NCI-H2081 (cell line): ENCODE measurements at places on chromosomes 7 and 10.

DNA sequence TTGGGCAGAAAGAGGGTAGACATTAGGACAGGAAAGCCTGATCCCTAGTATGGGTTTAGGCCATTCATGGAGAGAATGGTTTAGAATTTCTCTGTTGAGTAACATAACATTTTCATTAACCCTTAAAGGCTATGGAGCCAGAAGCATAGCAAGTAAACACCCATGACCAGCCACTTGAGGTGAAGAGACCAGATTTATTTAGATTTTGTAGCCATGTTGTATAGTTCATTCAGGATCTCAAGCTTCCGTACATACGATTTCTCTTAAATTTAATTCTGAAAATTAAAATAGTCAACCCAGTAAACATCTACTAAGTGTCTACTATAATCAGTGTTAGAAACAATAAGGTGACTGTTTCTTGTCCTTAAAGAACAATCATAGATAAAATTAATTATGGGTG lies 51.5 kb downstream of the CPED1 start:
- no peak for DNase-seq

DNA sequence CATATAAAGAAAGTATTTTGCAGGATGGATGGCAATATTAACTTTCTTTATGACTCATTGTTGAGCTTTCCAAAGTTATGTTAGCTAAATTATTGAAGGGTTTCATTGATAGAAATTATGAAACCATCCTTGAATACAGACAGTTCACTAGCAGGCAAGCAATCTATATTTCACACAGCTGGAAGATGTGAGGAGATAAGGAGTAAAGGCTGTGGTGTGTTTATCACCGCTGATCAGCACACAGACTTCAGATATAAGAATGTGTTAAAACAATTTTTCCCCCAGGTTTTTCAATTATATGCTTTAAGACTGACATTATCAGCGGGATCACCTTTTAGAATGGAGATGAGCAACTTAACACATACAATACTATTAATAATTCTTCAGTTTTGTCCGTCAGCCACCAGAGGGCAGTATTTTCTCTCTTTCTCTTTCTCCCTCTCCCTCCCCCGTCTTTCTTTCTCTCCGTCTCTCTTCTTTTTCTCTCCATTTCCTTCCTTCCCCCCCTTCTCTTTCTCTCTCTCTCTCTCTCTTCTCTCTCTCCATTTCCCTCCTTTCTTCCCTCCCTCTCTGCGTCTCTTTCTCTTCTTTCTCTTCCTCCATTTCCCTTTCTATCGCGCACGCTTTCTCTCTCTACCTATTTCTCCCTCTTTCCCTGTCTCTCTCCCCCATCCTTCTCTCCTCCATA lies 62.9 kb upstream of the FAM171A1 start:
- DNase-seq: peak; percentile 41

DNA sequence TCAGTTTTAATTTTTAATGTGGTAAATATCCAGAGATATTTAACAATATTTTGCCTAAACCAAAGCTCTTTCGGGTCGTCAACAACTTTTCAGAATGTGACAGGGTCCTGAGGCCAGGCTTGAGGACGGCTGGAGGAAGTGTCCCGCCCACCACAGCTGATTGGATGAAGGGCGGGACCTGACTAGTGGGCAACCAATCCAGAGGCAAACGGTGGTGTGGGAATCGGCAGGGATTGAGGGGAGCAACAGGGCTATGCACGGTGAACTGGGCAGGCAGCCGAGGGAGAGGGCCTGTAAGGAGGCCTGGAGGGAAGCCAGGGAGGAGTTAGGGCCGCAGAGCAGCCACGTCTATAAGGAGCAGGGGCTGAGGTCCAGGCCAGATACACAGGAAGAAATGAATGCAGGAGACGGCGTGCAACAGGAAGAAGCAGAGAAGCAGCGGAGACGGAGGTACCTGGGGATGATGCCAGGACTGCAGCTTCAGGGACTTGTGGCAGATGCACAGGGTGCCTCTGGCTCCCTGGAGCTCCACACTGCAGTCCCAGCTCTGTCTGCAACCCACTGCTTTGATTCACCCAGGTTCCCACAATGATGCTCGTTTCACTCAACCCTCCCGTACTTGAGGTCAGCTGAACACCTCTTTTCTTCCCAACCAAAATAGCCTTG lies 46.1 kb upstream of the ZMIZ1 start:
- DNase-seq: no peak

DNA sequence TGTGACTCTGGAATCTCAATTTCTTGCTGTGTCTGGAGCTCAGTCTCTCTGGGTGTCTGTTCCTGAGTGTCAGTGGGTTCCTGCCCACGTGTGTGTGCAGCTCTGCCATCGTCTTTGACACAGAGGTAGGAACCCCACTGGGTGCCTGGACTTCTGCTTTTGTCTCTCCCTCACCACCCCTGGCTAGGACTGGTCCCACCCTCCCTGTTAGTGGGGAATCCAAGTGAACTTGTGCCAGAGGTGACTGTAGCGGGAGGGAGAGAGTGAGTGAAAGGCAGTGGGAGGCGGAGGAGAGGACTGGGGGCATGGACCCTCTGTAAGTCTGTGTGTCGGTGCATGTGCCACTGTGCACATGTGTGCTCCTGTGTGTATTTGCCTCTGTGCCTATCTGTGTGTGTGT lies 299.9 kb upstream of the ZMIZ1 start:
- DNase-seq: no peak

GRCh38 chr10:123888751-123889150 lies 2.9 kb downstream of the CPXM2 start:
- no peak for DNase-seq

DNA sequence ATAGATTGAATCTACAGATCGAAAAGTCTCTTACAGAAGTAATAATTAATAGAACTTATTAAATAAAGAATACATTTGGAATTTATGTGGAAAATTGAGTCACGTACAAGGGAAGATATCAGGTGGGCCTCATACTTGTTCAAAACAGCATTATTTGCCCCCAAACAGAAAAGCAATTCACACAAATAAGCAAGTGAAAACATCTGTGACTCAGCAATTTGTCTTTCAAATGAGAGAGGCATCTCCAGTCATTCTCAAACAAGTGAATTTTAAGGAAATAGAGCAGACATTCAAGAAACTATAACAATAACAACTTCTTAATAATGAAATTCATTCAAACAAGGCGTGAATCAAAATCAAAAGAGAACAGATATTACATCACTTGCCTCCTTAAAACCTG lies 50.1 kb downstream of the SEMA3A start:
- DNase-seq: no peak

GRCh38 chr10:130453036-130453720 lies 317.0 kb downstream of the GLRX3 start:
- no peak for DNase-seq

- DNase-seq: no peak
Observed at GRCh38 chr10:29343607-29344038, 54.8 kb downstream of the LYZL1 start.
